ENCODE measurements at places on chromosomes 3 and 15.

DNA sequence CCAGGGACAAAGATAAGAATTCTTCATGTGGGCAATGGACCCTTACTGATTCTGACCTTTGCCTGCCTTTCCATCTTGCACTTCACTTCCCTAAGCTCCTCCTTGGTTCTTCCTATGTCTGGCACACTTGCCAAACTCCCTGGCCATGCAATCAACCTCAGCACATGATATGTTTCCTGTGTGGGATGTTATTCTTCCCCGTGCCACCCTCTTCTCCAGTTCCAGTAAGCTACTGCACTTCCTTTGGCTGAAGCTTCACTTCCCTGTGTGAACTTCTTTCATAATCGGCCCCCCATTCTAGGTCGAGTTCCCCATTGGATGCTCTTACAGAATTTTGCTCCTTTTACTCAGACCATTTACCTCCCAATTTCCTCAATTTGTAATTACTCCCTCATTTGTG lies 10.7 kb upstream of the TASOR start:
- DNase-seq, result no peak

- no peak for DNase-seq
These were observed at the start of gene TMC3 for GRCh38 chr15:81373775-81374395. Gene TMC3, minus strand, starts transcription at chr15:81374213. Its CDS starts 136 bp downstream, at chr15:81374077.

- no peak for DNase-seq
These were observed 409.2 kb downstream of the DIPK2A start for GRCh38 chr3:144380849-144381248.

- no peak for DNase-seq
These were observed 102.5 kb downstream of the ECT2 start for GRCh38 chr3:172853005-172853404.

- no peak for DNase-seq
These were observed 27.1 kb downstream of the GRM2 start for GRCh38 chr3:51733859-51734571.
